Kidney epithelial cell (primary cell): ENCODE measurements at places on chromosomes 11 and 22. TPM values are rescaled to one million over a fixed set of nuclear protein-coding genes. Genes with fewer than 3 reads are reported as not detected.

GRCh38 chr22:20109411-20110358 is 6.2 kb upstream of the RANBP1 start:
- no peak for DNase-seq

DNA sequence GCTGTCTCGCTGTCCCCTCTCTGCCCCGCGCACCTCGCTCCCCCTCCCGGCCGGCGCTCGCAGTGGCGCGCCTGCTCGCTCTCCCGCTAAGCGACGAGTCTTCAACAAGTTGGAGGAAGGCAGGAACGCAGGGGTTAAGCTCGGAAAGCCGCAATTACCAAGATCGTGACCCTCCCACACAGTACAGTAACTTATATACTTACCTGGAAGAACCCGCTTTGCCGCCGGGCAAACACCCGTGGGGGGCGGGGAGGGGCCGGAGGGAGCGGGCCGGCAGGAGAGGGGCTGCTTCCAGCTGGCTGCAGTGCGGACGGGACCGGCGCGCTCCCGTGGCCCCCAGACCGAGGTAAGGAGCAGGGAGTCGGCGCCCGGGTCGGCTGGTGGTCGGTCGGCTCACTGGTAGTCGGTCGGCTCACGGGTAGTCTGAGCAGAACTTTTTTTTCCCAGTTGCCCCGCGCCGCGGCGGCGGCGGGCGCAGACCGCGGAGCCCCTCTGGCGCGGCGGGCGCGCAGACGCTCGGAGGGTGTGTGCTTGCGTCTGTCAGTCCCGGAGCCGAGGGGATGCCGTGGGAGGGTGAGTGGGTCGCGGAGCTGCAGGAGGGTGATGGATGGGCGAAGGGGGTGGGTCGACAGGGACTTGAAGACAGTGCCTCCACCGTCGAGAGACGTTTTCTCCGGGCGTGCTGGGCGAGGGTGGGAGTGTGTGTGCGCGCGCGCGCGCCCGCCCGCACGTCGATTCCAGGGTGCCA is 101.2 kb upstream of the HSD17B12 start:
- DNase-seq: no peak

The OR52R1 gene
- not detected in 2 replicates for total RNA-seq

DNA sequence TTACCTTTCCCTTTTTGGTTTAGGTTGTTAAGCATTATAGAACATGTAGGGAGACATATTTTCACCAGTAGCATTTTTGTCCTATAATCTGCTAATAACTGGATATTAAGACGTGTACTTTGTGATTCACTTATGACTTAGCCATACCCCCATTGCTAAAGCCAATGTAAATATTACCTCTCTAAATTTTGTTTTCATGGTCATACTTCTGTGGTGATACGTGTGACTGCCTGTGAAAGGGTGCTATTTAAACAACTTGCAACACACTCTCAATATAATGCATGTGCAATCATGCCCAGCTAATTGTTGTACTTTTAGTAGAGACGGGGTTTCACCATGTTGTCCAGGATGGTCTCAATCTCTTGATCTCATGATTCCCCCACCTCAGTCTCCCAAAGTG is 36.2 kb upstream of the PAK1 start:
- DNase-seq: no peak

The OR52H1 gene
- 0.75 TPM in 1 of 2 replicates, not detected in the other for total RNA-seq

DNA sequence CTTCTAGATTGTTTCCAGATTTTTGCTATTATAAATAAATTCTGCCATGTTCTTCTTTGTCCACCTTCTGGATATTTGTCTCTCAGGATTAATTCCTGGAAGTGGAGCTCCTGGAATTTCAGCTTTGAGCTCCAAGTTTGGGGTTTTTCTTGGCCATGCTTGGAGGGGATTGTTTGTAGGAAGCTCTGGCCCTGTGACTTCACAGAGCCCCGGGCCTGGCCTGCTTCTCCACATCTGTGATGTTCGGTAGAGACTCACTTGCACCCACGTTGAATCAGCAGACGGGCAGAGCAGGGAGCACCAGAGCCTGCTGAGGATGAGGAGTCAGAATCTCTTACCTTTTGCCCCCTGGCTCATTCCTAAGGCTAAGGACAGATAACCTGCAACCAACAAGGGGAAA is 35.7 kb downstream of the LRRC32 start:
- no peak for DNase-seq

DNA sequence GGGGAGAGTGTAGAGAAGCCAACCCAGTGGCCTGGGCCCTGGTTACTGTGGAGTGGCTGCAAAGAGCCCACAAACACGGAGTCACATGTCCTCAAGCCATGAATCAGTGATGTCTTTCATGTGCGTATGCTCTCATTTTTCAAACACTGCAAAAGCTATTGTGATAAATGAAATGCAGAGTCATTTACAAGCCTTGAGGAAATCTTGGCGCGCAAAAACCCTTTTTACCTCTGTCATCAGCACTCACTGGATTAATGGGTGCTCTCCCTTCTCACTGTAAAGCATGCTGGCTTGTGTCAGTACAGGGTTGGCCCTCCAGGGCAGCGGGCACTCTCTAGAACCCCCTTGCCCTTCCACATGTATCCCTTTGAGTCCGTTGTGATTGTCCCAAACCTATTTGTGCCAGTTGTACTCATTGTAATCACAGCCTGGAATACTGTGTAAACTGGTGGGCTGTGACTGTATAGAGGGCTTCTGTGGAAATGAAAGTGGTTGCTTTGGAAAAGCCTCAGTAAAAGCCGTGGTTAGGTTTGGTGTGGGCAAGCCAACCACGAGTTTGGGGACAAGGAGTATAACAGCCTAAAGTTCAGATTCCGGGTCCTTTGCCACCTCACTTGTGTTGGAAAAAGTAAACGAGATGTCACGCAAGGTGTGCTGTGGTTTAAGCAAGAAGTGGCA is 10.4 kb downstream of the GNAZ start:
- DNase-seq: no peak

GRCh38 chr11:122744357-122744756 is 88.8 kb downstream of the UBASH3B start:
- DNase-seq: no peak

- DNase-seq: no peak
These were observed 35.7 kb upstream of the PTPRJ start for GRCh38 chr11:47944632-47945031.

GRCh38 chr11:108606070-108606469 is 12.5 kb upstream of the EXPH5 start:
- DNase-seq: no peak

The CARNS1 gene
- total RNA-seq: 0.21 and 0.27 TPM in 2 replicates

DNA sequence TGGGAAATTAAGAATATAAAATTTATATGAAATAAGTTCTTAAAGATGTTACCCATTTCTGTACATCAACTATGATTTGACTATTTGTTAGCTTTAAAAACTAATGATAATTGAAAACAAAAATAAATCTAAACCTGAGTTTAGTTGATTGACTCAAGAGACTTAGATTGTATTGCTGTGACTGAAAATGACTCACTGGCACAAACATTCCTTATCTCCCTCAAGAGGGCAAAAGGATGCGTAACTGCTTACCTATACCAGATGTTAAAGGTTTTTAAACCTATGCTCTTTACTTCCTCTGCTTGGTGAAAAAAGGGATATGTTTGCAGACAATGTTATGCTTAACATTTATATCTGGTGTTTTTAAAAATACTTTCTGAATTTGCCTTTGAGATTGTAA is 30.3 kb downstream of the ATM start:
- DNase-seq: no peak

DNA sequence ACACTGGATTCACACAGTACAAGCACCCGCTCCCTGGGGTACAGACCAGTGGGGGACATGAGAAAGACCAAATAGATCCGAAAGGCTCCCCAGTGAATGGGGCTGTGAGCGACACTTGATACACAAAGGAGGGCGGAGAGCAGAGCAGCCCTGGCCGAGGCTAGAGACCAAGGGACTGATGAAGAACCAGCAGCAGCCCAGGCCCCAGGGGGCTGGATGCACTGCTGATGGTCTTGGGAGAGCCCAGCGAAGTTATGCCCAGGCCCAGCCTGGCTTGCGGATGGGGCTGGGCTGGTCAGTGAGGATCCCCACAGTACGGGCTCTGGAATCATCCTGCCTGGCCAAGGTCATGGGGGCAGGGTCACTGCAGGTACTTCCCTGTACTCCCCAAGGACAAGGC is 23.2 kb downstream of the ARHGAP1 start:
- DNase-seq: no peak

- DNase-seq: no peak
These were observed 2.8 kb downstream of the MYH9 start for GRCh38 chr22:36384766-36385481.

DNA sequence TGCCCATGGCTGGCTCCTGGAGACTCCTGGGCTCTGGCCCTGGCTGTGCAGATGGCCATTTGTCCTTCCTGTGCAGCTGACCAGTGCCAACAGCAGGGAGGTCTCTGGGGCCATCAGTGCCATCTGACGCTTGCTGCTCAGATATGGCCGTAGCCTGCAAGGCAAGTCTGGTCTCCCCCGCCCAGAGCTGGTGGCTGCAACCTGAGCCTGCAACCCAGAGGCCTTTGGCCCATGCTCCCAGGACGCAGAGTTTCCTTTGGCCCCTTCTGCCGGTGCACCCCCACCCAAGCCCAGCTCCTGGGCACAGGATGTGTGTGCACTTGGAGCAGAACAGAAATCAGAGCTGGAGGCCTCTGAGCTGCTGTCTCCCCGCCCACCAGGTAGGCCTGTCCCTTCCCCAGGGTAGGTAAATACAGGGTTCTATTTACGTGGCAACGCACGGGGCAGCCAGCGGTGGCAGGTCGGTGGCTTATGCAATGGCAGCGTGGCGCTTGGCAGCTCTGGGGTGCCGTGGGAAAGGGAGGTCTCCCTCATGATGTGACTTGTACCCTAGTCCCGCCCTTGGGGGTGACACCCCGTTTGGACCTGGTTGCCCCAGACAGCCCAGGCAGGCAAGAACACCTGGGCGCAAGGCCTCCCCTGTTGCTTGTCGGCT is 21.0 kb upstream of the MYEOV start:
- no peak for DNase-seq

- DNase-seq: no peak
These were observed 27.1 kb downstream of the ADAMTS15 start for GRCh38 chr11:130475426-130476053.

- DNase-seq: no peak
These were observed 12.0 kb upstream of the ANO1 start for GRCh38 chr11:70066136-70066520.

The KLHDC7B gene
- 16.3 and 20.1 TPM in 2 replicates for total RNA-seq

The MS4A6E gene
- total RNA-seq: not detected in 2 replicates

The PKNOX2 gene
- total RNA-seq: 0.42 and 0.68 TPM in 2 replicates

DNA sequence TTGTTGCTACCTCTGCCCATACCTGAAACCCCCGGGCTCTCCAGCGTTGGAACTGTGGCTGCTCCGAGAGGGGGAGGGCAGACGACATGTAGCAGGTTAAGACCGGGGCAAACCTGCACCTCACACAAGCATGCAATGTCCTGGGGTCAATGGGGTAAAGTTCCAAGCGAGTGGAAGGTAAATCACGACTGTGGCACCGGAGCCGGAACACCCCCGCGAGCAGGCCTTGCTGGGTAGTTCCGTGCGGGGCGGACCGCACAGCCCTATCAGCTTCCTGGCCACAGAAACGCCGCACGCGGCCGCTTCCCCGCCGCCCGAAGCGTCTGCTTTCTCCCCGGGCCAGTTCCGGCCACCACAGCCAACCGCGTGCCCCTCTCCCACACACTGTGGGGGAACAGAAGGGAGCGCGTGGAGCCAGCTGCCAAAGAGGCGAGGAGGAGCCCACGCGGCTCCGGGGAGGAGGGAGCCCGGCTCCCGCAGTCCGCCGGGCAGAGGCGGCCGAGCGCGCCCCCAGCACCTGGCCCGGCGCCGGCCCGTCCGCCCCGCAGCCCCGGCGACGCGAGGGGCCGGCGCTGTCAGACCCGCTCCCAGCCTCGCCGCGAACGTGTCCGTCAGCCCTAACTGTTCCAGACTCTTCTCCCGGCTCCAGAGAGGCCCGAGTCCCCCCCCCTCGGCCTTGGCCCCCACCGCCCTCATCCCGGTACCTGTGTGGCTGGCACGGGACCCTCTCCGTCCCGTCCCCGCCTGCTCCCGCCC is 1.6 kb downstream of the SPTBN2 start:
- no peak for DNase-seq

The MUC6 gene
- total RNA-seq: under 0.01 TPM in 1 of 2 replicates, not detected in the other

The ABCC8 gene
- not detected in 2 replicates for total RNA-seq

The CSF2RB gene
- total RNA-seq: 0.14 and 1.1 TPM in 2 replicates

The HBD gene
- total RNA-seq: not detected in 2 replicates

The OR52N4 gene
- total RNA-seq: not detected in 2 replicates

DNA sequence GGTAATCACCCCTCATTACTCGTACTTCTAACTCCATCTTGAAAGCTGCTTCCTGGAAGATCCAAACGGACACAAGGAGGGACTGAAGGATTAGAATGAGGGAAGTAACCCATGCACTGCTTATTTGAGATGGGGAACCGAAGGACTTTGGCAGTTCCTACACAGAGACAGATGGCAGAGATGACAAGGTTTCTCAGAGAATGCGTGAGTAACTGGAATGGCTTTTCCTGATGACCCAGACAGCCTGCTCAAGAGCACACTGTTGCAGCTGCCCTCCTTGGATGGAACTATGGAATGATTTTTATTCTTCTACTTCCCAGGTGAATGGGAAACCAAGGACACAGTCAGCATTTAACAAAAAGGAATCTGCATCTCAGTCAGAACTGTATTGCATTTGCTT is 7.3 kb downstream of the KCNJ11 start:
- DNase-seq: no peak

DNA sequence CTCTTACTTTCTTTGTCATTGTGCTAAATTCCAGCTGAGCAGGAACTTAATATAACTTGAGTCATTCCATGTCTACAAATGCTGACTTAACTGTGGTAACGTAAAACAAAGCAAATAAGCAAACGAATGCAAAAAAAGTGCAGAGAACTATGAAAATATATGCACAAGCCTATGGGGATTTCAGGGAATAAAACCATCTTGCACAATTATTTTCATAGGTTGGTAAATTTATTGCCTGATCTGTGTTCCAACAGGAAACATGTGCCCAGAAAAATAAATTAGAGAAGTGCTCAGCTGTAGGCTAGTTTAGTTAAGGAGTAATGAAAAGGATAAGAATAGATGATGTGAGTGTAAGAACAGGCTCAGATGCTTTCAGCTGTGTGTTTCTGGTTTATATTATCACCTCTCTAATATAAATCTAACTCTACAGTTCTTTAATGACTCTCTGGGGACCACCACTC is 1169.3 kb downstream of the LRRC4C start:
- DNase-seq: no peak

The APOBEC3B gene
- 15.2 and 21.1 TPM in 2 replicates for total RNA-seq

- no peak for DNase-seq
These were observed 14.2 kb downstream of the MRGPRG start for GRCh38 chr11:3204141-3205015.

The CD248 gene
- total RNA-seq: 0.07 and 0.17 TPM in 2 replicates

- no peak for DNase-seq
These were observed 17.3 kb downstream of the ACER3 start for GRCh38 chr11:76878014-76878413.

GRCh38 chr11:96095884-96096303 is 172.0 kb upstream of the MTMR2 start:
- no peak for DNase-seq

- DNase-seq: no peak
These were observed 102.5 kb downstream of the ADAMTS15 start for GRCh38 chr11:130550984-130551383.

GRCh38 chr11:14244926-14245325 is 114.1 kb downstream of the RRAS2 start:
- no peak for DNase-seq

The DAGLA gene
- 4.6 and 4.7 TPM in 2 replicates for total RNA-seq

The APOL4 gene
- not detected in 2 replicates for total RNA-seq
